ENCODE measurements at places on chromosomes 3 and 15.

- no peak for DNase-seq
Observed at GRCh38 chr3:25849641-25850385, 59.9 kb downstream of the OXSM start.

DNA sequence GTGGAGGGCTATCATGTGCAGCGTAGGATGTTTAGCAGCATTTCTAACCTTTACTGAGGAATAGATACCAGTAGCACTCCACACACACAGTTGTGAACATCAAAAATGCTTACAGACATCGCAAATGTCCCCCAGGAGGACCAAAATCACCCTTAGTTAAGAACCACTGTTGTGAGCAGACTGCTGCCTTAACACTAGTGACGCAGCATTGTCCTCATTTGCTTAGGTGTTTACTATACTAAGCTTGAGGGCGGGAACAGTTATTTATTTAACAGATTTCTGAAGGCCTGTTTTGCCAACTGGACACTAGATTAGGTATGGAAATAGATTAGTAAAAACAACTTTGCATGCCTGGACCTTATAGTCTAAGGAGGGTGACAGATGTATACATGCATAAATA, 2.3 kb downstream of the PPP2R3A start:
- no peak for DNase-seq

DNA sequence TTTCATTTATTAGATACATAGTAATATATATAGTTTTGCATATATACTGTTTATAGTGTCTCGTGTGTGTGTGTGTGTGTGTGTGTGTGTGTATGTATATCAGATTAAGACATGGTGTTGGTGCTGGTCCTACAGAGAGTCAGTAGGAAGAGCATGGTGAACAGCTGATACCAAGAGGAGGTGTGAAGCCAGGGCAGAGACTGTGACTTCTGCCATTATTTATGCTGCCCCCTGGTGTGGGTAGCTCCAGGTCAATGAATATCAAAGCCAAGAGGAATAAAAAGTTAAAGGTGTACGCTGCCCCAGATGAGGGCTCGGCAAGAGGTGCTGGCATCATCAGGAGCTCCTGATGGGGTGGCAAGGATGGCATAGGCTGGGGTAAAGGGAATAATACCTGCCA, 299.5 kb upstream of the RASGRP1 start:
- no peak for DNase-seq

DNA sequence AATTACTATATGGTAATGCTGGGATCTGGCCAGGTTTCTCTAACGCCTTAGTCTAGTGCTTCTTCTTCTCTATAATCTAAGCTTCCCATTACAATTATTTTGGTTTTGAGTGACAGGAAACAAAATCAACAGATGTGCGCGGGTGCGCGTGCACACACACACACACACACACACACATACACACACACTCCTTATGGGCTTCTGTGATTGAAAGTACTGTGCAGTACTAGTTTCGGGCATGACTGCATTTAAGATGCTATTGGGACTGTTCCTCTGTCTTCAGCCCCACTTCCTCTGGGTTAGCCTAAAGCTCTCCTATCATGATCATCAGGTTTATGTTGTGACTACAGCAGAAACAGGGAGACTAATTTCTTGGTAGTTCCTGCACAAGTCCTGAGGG, 32.2 kb downstream of the EPHB1 start:
- no peak for DNase-seq

- DNase-seq = no peak
Observed at GRCh38 chr3:28912120-28912885, 368.6 kb upstream of the RBMS3 start.

DNA sequence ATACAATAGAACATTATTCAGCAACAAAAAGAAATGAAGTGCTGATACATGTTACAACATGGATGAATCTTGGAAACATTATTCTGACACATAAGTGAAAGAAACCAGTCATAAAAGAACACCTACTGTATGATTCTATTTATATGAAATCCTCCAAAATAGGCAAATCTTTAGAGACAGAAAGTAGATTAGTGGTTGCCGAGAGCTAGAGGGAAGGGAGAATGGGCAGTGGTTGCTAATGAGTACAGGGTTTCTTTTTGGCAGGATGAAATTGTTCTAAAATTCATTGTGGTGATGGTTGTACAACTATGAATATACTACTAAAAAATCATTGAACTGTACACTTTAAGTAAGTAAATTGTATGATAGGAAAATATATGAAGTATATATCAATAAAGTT, 6.3 kb upstream of the LRRC58 start:
- no peak for DNase-seq

- DNase-seq = no peak
Observed at GRCh38 chr3:95886616-95887015, 927.8 kb upstream of the EPHA6 start.

GRCh38 chr15:70436428-70436827, 326.9 kb downstream of the UACA start:
- DNase-seq = no peak

GRCh38 chr15:42146551-42147430, 9.6 kb downstream of the PLA2G4F start:
- DNase-seq = no peak

GRCh38 chr15:85718271-85718971, 76.3 kb downstream of the KLHL25 start:
- no peak for DNase-seq

- DNase-seq = no peak
Observed at GRCh38 chr3:108024146-108024850, 66.5 kb downstream of the CD47 start.

DNA sequence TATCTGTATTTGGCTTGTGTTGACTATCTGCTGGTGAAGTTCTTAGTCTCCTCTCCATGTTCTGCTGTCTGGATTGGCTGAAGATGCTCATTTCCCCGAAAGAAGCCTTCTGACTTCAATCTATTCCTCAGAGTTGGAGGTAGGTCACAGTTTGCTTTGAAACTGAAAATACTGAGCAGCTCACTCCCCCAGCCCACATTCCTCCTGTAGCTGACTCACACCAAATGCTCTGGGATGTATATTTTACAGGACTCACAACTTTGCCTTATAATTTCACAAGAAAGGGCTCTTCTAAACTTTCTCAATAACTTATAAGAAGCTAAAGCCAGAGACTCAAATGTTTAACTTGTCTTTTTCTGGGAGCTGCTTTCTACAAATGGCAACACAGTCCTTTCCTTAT, 36.3 kb upstream of the SNX4 start:
- DNase-seq = no peak

DNA sequence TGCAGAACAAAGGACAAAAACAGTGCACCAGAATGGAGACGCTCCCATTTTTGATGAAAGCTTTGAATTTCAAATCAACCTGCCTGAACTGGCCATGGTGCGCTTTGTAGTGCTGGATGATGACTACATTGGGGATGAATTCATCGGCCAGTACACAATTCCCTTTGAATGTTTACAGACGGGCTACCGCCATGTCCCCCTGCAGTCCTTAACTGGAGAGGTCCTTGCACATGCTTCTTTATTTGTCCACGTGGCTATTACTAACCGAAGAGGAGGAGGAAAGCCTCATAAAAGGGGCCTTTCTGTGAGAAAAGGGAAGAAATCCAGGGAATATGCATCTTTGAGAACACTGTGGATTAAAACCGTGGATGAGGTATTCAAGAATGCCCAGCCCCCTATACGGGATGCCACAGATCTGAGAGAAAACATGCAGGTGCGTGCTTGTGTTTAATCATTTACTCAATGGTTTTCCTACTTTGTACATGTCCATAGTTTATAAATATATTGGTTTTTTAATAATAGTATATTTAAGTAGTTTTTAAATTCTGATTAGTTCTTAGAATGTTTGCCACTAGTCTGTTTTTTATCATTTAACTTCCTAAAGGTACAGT, 127.1 kb downstream of the PLCL2 start:
- DNase-seq = no peak

DNA sequence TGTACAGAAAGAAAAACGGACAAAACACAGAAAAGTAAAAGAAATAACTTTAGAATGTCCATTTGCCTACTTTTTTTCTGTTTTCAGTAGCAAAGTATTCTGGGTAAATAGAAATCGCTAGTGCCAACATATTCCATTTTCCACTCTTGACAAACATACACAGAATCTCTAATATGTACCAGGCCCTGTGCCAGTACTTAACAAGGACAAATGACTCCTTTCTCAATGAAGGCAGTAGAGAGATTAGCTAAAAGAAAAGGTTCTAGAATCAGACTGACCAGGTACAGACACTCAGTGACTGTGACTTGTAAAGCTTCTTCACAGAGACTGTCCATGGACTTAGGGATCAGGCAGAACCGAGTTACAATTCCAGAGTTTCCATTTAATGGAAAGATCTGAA, 165.8 kb upstream of the STAC start:
- no peak for DNase-seq

DNA sequence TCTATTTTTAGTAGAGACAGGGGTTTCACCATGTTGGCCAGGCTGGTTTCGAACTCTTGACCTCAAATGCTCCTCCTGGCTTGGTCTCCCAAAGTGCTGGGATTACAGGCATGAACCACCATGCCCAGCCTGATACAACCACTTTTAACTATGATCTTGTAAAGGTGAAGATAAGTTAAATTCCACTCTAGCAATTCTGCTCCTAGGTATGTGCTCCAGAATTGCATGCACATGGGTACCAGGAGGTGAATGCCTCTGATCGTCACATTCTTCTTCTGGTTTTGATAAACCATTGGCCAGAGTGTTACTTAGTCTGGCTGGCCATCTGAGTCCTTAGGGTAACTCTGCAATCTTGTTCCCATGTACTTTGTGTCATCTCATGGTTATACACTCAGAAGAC, 22.3 kb downstream of the CSPG5 start:
- DNase-seq = no peak

- no peak for DNase-seq
Observed at GRCh38 chr3:79960594-79960993, 192.8 kb upstream of the ROBO1 start.

- peak; percentile 69 for DNase-seq
Observed at GRCh38 chr3:53844262-53845102, 1.7 kb downstream of the CHDH start.

- DNase-seq = no peak
Observed at GRCh38 chr3:23312866-23313265, 109.7 kb downstream of the UBE2E2 start.

- no peak for DNase-seq
Observed at GRCh38 chr15:74794248-74794969, 12.5 kb downstream of the CSK start.

GRCh38 chr3:170848292-170848917, 21.6 kb downstream of the RPL22L1 start:
- no peak for DNase-seq

GRCh38 chr3:25493786-25494185, 65.7 kb downstream of the RARB start:
- DNase-seq = no peak

- no peak for DNase-seq
Observed at GRCh38 chr3:125058959-125059358, 3.2 kb upstream of the HEG1 start.

- no peak for DNase-seq
Observed at GRCh38 chr15:37929238-37929637, 5.2 kb upstream of the TMCO5A start.

- DNase-seq = no peak
Observed at GRCh38 chr3:29171043-29171990, 109.6 kb upstream of the RBMS3 start.

DNA sequence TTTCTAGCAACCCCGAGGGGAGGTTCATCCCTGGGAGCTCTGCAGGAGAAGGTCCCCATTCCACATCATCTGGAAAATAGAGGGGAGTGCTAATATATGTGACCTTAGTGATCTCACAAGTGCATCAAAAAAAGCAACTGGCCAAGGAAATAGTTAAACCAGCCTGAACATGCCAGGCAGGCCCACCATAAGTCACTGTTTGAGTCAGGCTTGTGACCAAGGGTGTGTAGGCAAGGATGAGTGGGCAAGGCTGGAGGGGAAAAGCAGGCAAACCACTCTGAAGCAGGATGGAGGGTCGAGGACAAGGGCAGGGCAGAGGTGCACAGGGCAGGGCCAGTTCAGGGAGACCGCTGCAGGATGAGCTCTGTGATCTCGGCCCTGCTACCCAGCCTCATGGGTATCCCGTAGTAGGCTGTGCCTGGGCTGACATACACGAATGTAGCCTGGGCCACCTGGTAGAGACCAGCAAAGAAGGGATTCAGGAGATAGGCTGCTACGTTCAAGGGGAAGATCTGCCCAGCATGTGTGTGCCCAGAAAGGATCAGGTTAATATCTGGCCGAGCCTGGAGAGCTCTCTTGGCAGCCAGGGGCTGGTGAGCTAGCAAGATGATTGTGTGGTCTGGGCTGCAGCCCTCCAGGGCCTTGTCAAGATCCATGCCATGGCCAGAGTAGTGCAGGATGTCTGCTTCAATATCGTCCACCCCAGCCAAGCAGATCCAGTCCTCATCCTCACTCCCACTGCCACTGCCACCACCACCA, 4.3 kb downstream of the GLB1 start:
- no peak for DNase-seq

DNA sequence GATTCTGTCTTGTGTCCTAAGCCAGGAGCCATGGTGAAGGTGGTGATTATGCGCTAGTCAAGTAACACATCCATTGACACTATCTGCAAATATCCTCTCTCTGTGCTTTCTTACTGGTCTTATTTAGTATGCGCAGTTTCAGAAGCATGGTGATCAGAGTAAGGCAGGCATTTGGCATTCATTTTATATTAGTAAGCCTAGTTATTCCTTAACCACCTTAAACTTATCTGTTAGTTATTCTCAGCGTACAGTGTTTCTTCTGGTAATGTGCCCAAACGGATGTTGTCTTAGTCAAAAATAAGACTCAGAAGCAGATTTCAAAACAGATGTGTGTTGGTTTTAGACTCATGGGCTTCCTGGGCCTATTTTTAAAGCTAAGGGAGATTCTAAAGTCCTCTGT, 329.2 kb downstream of the GRM7 start:
- DNase-seq = no peak

DNA sequence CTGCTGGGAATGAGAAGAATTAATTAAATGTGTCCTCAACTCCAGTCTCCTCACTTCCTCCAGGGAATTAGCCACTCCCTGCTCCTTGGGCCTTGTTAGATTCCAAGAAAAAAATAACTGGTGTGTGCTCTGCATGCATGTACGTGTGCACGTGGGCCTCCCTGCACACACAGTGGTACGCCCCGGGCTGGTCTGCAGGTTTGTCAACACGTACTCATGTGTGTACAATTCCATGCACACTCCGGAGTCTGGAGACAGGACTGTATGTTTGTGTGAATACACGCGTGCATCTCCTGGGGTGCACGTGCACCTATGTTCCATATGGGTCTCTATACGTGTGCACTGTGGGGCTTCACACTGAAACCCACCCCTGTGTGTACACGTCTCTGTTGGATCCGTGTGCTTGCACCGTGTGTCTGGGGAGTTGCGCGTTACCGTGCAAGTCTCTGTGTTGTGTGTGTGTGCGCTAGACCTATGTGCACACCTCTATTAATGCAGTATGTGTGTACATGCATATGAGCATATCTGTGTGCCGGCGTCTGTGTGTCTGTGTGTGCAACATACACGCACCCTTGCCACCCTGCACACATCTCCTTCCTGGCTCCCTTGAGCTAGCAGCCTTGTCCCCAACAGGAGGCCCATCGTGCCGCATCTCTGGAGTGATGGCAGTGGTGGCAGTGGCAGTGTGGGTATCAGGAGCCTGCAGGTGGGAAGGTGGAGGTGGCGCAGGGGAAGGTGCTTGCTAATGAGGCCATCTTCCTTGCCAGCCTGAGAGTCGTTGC, 210.1 kb downstream of the TBC1D2B start:
- DNase-seq = no peak

All from colonic mucosa (tissue), 4 donors.